ENCODE measurements at places on chromosomes 1 and 21.

GRCh38 chr1:23436520-23437354 is 12.2 kb upstream of the TCEA3 start:
- DNase-seq, result no peak

DNA sequence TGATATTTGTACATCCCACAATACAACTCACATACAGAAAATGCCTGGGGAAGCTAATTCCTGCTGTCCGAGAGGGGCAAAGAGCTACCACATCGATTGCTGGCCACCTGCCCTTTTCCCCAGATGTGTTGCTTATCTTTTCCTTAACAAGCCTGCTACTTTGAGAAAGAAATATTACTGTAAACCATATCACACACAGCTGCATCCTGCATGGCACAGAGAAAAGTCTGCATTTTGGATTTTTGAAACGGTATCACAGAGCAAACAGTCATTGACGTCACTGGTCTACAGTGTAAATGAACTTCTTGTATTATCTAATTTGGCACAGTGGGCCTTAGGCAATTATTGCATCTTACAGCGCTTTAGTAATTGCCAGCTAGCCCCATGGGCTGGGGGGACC is 164.7 kb downstream of the CLIC6 start:
- no peak for DNase-seq

DNA sequence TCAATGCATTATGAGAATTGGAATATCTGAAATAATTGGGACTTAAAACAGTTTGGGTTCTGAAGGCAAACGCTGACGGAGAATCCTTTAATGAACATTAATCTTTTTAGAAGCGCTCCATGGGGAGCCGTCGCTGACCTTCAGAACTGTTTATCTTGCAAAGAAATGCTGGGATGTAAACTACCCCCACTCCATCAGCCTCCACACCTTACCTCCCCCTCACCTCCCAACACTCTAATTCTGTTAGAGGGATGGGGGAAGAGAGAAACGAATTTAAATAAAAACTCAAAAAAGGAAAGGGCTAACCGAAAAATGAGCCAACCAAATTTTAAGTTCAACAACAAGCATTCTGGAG is 44.1 kb upstream of the DNAJC6 start:
- DNase-seq, result no peak

- DNase-seq, result no peak
Measured at GRCh38 chr1:180909462-180909976, 3.2 kb upstream of the KIAA1614 start.

DNA sequence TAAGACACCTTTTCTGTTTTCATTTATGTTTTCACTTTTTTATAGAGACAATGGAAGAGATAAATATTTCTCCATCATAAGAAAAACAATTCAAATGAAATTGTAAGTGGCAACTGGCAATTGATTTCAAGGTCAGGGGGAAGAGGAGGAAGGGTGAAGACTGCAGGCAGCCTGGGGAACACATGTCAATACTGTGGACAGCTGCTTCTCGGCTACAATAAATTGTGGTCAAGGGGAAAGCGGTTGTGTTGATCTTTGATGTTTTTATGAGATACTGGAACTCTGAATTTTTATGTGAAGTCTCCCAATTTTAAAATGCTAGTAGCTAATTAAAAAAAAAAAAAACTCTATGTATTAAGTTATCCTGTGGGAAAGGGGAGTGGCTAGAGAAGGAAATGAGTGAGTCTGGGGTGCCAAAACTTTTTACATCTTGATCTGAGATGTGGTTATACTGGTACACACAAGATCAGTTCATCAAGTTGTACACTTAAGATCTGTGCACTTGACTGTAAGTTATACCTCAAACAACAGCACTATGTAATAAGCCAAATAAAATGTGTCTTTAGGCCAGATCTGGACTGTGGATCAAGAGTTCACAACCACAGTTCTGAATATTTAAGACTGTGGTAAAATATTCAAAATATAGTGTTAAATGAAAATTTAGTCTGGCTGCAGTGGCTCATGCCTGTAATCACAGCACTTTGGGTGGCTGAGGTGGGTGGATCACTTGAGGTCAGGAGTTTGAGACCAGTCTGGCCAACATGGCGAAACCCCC is 18.0 kb downstream of the SSX2IP start:
- DNase-seq, result no peak

- DNase-seq, result no peak
Measured at GRCh38 chr1:118862755-118863154, 125.4 kb downstream of the TBX15 start.
